NCI-H1417 treated with DMSO at 0.1 percent for 48 hours (cell line): ENCODE measurements at places on chromosomes 2 and 18.

GRCh38 chr18:13288509-13289133, 70.1 kb downstream of the LDLRAD4 start:
- no peak for DNase-seq

DNA sequence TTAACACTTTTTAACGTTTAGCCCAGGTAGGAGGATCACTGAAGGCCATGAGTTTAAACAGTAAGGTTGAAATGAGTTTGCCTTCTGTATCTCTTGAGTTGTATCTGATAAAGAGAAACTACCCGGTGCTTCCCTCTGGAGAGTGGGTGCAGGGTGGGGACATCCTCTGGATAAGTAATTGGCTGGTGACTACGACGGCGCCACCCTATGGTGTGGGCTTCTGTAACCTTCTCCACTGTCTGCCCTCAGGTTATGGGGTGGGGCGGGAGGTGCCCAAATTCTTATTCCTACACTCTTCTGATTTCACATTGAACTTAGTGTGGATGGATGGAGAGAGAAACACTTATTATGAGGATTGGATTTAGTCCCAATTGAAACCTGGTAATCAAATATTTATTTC, 68.8 kb downstream of the LDLRAD4 start:
- DNase-seq, result no peak

GRCh38 chr18:79294235-79294634, 101.5 kb upstream of the NFATC1 start:
- no peak for DNase-seq

- no peak for DNase-seq
These were observed 310.2 kb upstream of the GALNT5 start for GRCh38 chr2:156947261-156947660.

- no peak for DNase-seq
These were observed 304.3 kb upstream of the EPAS1 start for GRCh38 chr2:45992741-45993475.

DNA sequence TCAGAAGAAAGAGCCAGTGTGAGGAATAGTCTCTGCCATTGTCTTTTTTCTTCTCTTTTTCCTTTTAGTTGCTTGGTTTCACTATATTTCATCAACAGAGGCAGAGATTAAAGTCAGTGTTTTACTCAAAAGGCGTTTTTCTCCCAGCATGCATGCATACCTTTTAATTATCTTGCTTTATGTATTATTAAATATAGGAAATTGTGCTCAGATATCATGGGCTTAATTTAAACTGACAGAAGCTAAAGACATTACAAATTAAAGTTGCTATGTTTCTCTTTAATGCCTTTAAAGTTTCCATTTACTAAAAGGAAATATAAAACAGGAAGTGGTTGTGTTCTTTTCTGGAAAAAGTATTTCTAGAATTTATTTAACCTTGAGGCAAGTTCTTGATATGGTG, 223.3 kb upstream of the ATP5MC3 start:
- DNase-seq, result no peak

DNA sequence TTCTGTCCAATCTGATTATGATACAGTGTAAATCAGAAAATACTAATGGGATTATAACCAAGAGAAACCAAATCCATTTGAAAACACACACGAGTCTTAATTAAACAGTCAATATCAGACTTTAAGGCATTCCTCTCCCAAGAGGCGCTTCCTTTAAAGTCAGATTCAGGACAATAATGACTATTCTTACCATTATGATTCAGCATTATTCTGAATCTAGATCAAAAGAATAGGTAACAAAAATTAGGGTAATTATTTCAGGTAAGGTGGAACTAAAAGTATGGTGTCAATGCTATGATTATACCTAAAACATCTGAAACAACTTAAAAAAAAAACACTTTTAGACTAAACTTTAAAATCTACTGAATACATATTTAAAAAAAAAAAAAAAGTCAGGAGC, 12.3 kb downstream of the PSME4 start:
- DNase-seq, result no peak

GRCh38 chr2:106178716-106179115, 15.4 kb downstream of the UXS1 start:
- DNase-seq, result no peak

DNA sequence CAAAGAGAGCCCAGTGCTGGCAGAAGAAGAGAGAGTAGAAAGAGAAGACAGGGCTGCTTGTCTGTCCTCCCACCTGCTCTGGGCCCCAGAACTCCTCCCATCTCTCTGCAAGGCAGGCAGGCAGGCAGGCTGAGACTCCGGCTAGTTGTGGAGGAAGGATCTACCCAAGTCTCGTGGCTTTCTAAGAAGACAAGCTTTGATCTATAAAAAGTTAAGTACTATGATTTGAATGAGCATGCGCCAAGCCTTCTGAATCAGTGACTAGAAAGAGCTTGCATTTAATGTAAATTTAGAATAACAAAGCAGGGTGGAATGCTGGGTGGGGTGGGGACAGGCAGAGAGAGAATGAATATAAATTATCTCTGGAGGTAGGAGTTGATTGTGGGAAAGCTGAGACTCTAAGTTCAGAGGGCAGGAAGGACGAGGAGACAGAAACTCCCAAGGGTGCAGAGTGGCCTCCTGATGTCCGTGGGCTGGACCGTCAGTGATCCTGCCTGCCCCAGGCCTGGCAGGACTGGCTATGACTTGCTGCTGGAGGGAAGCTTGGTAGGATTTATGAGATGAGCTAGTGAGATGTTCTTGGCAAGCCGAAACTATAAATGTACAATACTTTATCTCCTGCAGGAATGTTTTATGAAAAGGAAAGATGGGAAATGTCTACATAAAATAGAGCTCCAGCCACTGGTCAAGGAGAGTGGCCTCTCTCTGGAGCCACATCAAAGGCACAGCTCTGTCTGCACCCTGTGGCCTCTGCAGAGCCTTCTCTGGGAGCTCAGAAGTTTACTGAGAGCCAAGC, 447.5 kb downstream of the TNS1 start:
- DNase-seq, result no peak

- DNase-seq, result no peak
These were observed 215.5 kb downstream of the ETAA1 start for GRCh38 chr2:67612576-67613042.

DNA sequence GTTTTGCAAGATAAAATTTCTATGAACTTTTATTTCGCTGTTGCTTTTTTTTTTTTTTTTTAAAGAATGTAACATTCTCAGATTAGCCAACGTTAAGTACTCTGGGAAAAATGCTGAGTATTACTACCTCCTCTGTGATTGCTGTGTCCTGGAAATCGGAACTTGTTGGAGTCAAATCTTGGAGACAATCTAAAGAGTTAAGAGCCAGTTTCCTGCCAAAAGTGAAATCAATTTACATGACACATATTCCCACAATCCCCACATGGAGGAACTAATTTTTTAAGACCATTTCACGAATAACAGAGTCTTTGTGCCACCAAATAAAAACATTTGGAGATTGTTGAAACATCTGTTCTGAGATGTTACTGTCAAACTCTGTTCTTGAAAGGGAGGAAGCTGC, 127.8 kb downstream of the MEP1B start:
- no peak for DNase-seq

DNA sequence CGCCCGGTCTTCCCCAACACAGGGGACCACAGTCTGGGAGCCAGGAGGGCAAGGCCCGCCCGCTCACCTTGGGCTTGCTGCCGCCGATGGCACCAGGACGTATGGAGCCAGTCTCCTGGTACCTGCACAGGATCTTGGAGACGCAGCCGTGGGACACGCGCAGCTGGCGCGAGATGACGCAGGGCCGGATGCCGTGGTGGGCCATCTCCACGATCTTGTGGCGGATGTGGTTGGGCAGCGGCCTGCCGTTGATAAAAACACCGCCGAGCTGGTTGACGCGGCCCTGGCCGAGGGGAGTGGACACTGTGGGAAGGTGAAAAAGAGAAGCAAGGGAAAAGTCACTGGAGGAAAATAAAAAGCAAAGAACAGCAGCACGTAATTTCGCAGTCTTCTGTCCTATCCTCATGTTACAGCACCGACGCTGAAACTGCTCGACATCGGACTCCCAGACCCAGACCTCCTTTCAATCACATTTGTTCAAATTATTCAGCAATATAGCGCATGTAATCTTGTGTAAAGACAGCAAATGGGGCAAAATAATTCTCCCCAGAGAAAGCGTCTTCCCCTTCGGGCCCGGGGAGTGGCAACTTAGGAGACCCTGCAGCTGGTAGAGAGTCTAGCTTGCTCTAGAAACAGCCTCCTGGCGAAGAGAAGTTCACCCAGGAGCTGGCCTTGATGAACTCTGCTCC, 1.7 kb downstream of the PAX3 start:
- no peak for DNase-seq
